ENCODE measurements at places on chromosomes 6 and 20.

DNA sequence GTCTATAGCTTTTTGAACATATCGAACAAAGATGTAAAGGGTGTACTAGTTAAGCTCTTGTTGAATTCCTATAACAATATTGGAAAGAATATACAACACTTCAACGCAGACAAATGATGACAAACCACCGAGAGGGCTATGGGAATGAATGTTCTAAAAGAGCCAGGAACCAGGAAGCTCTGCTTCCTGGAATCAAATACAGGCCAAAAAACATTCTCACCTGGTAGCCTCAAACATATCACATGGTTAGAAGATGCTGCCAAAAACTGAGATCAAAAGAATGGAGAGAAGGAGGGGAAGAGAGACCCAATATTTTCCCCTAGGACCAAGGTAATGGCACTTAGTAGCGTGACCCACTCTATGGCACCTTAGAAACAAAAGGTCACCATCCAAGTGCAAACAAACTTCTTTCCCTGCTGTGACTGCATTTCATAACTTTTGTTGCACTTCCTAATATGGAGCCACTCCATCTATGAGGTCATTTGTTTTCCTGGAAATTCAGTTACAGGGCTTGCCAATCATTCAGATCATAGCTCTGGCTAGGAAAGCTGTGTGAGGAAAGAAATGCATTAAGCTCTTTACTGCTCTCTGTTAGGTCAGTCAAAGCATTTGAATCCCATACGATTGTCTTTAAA is 199.2 kb upstream of the NT5E start:
- no peak for DNase-seq

- no peak for DNase-seq
These were observed 429.0 kb downstream of the BMP2 start for GRCh38 chr20:7196481-7196880.

DNA sequence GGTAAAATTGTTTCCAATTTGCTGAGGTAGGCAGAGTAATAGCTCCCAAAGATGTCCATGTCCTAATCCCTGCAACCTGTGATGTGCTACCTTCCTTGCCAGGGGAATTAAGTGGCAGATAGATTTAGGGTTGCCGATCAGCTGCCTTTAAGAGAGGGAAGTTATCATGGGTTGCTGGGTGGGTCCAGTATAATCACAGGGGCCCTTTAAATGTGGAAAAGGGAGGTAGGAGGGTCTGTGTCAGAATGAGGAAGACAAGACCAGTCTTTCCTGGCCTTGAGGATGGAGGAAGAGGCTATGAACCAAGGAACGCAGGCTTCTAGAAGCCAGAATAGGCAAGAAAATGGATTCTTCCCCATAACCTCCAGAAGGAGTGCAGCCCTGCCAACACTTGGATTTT is 50.7 kb downstream of the CTCFL start:
- DNase-seq = no peak

DNA sequence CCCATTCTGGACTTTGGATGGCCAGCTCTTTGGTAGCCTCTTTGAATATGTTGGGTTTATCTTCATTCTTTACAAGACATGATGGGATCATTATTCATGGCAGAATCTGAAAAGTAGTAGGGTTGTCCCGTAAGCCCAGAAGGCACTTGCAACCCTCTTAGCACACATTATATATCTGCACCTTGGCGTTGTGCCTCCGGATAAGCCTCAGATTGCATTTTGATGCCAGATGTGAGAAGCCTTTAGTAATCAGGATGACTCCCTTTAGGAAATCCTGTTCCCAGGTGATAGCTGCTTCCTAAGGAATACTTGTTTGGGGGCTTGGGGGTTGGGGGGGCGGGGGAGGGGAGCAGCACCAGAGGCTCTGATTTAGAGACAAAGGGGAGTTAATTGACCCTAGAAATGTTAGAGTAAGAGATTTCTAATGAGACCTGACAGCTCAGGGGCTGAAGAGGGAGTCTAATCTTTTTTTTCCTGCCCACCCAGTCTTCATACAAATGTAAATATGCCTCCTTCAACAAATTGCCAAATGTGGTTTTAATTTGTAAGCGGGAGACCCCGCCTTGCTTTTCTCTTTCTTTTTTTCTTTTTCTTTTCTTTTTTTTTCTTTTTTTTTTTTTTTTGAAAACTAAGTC is 55.1 kb downstream of the JAG1 start:
- no peak for DNase-seq

DNA sequence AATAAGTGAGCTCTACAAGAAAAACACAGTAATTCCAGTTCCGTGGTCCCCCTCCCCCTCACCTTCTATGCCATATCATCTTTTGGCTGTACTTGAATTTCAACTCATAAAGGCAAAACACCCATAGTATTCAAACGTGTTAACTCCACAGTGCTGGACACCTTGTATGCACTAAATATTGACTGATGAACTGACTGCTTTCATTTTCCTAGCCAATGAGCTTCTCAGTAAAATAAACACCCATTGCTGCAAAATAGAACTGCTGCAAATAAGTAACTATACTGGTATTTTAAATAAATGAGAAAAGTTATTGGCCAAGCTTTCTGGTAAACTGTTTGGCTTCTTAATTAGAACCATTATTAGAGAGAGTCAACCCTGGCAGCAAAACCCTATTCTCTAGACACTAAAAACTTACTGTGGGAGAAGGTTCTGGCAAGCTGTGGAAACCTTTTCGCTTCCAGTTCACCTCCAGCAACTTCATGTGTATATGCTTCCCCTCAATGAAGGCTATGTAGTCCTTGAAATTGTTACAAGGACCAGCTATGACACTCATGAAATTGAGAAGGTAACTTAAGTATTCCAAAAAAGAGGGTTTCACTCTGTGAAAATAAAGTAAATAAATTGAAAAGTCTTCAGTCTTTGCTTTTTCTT is 86.0 kb downstream of the MBOAT1 start:
- no peak for DNase-seq

DNA sequence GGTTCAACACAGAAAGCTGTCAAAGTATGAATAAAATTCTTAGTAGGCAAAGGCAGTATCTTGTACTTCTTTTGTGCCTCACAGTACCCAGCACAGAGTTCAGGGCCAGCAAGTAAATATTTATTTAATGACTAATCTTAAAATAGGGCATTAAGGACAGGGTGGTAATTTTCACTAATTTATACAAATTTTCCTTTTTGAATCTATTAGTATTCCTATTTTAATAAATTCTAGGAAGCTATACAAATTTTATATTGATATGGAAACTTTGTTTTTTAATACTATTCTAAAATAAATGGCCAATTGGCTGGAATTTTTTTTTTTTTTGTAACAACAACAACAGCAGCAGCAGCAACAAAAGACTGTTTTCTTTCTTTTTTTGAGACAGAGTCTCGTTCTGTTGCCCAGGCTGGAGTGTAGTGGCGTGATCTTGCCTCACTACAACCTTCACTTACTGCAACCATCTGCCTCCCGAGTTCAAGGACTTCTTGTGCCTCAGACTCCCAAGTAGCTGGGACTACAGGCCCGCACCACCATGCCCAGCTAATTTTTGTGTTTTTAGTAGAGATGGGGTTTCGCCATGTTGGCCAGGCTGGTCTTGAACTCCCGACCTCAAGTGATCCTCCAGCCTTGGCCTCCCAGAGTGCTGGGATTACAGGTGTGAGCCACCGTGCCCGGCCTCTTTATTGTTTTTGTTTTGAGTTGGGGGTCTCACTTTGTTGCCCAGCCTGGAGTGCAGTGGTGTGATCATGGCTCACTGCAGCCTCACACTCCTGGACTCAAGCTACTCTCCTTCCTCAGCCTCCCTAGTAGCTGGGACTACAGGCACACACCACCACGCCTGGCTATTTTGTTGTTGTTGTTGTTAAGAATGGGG is 85.2 kb downstream of the FKBP5 start:
- no peak for DNase-seq

GRCh38 chr6:8743170-8743745 is 307.9 kb upstream of the SLC35B3 start:
- no peak for DNase-seq

- no peak for DNase-seq
These were observed 93.7 kb downstream of the KCNB1 start for GRCh38 chr20:49388744-49389143.

- DNase-seq = no peak
These were observed 87.8 kb upstream of the EPB41L1 start for GRCh38 chr20:36066777-36067176.

GRCh38 chr6:148144917-148145521 is 197.6 kb upstream of the SASH1 start:
- peak; percentile 13 for DNase-seq

DNA sequence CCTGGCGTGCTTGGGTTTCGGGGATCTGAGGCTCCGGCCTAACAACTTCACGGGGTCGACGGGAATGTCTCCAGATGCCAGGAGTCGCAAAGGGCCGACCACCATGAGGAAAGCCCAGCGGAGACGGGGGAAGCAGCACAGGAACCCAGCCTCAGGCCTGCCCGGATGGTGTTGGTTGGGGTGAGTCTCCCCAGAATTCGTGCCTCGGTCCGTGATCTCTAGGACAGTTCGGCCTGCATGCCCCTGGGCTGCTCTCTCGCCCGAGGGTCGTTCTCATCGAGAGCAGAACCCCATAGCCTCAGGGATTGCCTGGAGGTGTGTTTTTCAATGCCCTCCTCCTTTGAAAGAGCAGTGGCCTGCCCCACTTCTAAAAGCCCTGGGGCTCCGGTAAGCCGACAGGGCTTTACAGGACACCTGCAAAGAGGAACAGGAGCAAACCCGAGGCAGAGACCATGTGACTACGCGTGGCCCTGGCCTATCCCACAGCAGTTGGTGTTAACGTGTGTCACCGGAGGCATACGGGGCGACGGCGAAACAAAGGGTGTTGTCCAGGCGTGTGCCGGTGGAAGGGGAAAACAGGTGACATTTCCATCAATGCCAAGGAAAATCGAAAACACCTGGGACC is 973.1 kb upstream of the DEFB115 start:
- DNase-seq = no peak

DNA sequence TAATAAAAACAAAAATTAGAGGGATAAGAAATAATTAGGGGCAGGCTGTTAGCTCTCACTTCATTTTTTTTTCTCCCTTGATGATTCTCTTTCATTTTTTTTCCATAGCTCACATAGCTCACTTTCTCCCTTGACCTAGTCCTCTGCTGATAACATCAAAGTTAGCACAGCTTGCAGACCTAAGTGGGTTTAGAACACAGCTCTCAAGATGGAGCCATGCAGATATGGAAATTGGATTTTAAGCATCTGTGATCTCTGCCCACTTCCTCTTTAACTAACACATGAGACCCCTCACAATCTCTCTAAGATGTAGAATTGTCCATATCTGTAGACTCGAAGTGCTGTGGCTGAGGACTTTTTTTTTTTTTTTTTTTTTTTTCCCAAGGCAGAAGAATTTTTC is 257.1 kb downstream of the SOX4 start:
- no peak for DNase-seq

DNA sequence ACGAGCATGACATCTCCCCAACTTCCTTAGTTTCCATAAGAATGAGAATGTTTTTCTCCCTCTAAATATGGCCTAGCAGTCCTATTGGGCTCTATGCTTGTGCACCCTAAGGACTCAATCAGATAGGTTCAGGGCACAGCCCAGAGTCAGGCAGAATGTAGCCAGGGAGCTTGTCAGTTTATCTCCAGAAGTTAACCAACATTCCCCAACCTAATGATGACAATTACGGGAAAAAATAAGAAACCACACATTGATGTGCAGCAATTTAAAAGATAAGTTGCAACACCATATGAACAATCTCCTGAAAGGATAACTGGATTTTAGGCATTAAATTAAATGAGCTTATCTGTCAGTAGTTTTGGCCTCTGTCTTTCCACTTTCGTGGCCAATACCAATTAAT is 71.1 kb downstream of the HDDC2 start:
- DNase-seq = no peak

GRCh38 chr6:15336900-15337560 is 91.2 kb downstream of the JARID2 start:
- no peak for DNase-seq

DNA sequence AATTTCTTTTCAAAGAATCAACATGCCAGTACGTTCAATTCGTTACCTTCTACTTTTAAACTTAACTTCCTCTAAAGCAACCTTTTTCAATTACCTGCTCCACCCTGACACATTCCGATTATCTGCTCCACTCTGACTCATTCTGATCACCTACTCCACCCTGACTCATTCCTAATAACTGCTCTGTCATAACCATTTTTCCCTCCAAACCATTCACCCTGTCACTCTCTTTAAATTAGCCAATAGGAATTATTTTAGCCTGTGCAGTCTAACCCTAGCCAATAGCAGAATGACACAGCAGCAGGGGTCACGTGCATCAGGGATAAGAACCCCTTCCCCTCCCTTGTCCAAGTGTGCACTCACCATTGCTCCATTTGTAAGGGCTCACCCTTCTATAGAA is 557.4 kb upstream of the EYS start:
- DNase-seq = no peak

GRCh38 chr20:43539975-43540672 is 18.7 kb upstream of the SGK2 start:
- no peak for DNase-seq

DNA sequence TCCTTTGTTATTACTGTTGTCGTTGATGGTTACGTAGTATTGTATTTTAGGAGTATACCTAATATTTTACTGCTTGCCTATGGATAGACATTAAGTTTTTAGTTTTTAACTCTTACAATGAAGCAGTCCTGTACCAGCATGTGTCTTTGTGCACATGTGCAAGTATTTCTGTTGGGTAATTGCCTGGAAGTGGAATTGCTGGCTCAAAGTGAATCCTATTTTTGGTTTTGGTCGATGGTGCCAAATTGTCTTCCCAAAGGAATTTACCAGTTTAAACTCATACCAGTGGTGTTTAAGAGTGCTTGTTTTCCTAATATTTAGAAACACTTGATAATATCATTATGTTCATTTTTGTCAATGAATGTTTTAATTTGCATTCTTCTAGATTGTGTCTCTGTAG is 75.5 kb downstream of the ANKS1A start:
- DNase-seq = no peak

DNA sequence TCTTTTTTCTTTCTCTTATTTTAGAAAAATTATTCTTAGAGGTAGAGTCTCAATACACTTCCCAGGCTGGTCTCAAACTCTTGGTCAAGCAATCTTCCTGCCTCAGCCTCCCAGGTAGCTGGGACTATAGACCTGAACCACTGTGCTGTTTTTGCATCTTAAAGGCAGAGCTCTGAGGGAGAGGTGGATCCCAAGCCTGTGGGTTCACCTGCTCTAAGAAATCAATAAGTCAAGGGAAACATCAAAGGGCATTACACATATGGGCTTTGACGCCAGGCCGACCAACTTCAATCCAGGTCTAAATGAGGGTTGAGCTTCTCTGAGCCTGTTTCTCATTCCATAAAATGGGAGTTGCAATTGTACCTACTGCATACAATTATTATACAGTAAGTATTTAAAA is 223.9 kb downstream of the LY86 start:
- no peak for DNase-seq

DNA sequence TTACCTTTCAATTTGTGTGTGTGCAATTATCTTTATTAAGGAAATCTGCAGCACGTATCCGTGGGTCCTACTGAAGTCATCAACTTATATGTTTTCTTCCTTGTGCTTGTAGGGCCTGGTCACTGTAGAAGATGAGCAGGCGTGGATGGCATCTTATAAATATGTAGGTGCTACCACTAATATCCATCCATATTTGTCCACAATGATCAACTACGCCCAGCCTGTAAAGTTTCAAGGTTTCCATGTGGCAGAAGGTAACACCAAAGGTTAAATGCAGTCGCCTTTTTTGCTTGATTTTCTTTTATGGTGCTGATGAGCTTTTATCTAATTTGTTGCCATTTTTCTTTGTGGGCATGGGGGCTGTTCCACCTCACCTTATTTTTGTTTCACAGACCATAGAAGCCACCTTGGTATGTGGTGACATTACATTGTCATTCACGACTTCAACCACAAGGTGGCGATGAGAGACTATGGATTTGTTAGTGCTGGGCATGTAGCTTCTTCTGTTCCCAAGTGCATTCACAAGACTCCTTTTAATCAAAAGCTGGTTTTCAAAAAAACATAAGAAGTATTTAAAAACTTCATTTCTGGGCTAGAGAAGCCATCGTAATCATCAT is 106.5 kb upstream of the LAMP5 start:
- no peak for DNase-seq
